ENCODE measurements at places on chromosomes 3 and 15. TPM values are rescaled to one million over a fixed set of nuclear protein-coding genes. Genes with fewer than 3 reads are reported as not detected.

ZXDC gene
- 55.0 TPM for total RNA-seq

PTPRG gene
- 154 TPM for total RNA-seq

SEMA5B gene
- 0.14 TPM for total RNA-seq

CPLX3 gene
- total RNA-seq: not detected

PRSS50 gene
- total RNA-seq: 0.28 TPM

DNA sequence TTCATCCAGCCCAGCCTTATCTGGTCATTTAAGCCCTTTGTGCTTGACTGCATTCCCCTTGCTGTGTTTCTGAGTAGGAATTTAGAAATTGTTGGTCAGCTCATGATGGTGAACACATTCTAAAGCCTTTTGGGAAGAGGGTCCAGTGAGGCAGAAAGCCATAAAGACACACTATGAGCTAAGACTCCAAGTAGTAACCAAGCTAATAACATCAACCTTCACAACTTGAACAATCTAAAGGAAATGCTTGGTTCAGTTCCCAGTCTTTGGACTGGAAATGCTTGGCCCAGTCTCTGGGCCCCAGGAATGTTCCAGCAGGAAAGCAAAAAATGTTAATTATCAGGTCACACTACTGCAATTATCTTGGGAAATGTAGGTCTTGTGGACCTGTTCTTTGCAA is 7.7 kb downstream of the PLSCR1 start:
- no peak for DNase-seq

DNA sequence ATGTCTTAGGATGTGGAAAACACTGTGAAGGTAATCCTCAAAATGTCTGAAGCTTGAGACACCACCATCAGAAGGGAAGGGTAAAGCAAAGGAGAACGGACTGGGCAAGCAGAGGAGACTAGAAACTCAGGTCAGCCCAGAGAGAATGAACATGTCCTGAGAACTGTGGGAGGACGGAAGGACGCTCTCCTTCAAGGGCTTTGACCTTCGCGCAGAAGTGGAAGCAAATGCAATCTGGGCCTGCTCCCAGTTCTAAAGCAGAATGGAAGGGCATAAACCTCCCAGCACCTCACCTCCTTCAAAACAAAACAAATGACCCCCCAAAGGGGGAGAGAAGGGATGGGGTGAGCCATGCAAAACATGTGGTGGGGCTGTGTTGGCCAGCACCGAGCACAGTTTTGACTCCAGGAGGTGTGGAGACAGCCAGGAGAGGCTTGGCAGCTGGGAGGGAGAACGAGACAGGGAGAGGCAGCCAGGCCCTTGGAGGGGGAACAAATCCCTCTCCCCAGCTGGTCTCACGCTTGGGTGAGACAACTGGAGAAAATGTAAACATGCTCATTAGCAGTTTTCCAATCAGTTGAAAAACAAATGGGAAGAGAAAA is 222.4 kb upstream of the WNT5A start:
- no peak for DNase-seq

DNA sequence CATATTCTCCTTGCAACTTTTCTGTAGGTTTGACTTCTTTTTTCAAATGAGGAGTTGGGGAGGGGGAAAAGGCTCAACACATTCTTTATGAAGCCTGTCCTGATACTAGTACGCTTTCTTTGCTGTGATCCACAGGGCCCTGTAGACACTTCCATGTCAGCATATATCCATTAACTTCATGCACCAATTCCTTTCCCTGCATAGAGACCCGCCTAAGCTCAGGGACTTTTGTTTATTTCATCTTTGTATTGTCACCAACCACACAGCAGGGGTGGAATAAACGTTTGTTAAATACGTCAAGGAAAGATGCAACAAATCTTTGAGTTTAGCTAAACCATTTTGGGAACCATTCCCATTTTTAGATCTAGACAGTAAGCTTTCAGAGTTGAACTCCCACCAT is 43.0 kb upstream of the GK5 start:
- DNase-seq: no peak

DNA sequence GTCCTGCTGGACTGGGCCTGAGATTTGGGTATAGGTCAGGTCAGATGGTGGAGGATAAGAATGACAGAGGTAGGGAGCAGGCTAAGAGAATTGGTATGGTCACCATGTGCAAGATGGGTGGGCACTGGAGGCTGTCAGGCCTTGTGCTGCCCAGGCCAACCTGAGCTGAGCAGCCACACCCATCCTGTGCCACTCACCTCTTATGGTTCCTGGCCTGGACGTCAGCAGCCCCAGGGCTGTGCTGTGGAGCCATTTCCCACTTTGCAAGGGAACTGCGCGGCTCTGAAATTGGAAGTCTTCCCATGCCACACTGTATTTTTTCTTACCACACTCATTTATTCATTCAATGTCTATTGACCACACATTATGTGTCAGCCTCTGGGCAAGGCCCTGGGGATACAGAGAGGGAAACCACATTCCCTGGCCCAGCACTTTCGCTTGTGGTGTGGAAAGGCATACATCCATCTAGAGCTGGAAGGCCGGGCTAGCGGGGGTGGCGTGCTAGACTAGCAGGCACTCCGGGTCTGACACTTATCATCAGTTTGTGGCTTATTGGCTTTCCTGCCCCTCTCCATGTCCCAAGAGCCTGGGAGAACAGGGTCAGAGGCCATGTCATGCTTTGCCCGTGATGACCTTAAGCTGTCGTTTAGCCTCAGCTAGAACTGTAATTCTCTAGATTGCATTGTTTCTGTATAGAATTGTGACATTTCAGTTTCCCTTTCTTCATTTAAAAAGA is 51.1 kb upstream of the POLG start:
- no peak for DNase-seq

DNA sequence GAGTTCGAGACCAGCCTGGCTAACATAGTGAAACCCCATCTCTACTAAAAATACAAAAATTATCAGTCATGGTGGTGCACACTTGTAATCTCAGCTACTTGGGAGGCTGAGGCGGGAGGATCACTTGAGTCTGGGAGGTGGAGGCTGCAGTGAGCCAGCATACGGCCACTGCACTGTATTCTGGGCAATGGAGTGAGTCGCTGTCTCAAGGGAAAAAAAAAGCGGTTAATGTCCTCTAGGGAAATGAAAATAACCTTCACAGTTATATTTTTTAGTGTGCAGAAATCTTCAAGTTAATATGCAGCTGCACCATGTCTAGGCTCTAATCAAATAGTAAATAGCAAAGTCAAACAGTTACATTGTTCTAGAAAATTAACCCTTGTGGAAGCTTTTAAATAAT is 14.8 kb downstream of the CEP19 start:
- no peak for DNase-seq

DNA sequence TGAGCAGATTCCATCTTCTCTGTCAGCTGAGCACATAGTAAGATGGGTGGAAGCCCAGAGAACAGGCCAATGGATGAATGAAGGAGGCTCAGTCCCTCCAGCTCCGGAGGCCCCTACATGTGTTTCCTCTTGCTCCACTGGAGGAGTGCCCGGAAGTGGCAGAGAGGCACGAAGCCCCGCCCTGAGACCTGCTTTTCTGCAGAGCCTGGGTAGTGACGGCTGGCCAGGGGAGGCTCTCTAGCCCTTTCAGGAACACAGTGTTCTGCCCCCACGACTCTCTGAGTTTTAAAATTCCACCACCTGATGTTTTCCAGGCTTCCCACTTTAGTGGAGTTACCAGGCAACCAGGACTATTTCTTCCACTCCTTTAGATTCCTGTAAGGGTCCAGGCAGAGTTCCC is 149.4 kb upstream of the SLC6A11 start:
- no peak for DNase-seq

DNA sequence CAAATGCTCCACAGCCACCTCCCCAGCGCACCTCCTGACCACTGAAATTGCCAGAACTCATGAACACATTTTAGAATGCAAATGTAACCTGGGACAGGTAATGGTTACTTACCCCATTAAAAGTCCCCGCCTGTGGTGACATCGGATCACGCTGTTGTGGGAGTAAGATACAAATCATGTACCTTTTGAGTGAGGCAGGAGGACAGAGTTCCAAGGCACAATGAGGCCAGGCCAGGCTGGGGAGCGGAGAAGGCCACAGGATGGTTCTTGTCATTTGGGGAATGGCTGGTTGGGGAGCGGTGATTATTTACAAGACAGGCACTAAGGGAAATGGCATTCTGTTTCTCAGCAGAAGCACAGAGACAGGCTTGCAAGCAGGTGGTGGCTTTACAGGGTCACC is 490.0 kb downstream of the EDEM1 start:
- no peak for DNase-seq

DNA sequence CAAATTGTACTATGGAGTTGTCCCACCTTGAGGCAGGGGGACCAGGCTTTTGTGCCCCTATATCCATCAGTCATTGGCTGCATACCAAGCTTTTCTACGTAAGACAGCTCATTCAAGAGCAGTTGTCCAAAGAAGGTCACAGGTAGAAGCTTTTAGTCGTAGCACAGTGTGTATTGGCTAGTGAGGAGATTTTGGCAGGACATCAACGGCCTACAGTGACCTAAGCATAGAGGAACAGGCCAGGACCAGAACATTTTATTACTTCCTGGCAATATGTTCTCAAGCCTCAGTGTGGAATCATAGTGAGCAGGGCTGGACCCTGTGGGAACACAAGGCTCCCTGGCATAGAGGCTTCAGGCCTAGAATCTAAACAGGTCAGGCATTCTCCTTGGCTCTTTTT is 105.4 kb upstream of the ANKRD28 start:
- peak; percentile 68 for DNase-seq

GRCh38 chr3:113751141-113751540 is 4.3 kb downstream of the ATP6V1A start:
- DNase-seq: no peak

GRCh38 chr15:34655326-34655725 is 71.9 kb upstream of the GOLGA8B start:
- no peak for DNase-seq

DNA sequence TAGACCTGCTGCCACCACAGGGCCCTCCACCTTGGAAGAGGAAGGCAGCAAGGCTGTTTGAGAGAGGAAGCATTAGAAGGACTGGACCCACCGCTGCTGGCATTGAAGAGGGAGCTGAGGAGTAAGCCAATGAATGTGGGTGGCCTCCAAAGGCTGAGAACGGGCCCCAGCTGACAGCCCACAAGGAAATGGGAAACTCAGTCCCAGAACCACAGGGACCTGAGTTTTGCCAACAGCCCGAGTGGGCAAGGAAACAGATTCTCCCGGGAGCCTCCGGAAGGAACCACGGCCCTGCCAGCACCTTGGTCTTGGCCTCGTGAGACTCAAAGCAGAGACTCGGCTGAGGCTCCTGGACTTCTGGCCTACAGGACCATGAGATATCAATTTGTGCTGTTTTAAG is 95.4 kb upstream of the SNRPA1 start:
- no peak for DNase-seq

- no peak for DNase-seq
Observed at GRCh38 chr3:114081037-114081436, 24.5 kb downstream of the QTRT2 start.

GRCh38 chr15:79339588-79340314 is 28.8 kb downstream of the TMED3 start:
- no peak for DNase-seq

- DNase-seq: no peak
Observed at GRCh38 chr15:70401709-70402108, 304.0 kb upstream of the TLE3 start.

DNA sequence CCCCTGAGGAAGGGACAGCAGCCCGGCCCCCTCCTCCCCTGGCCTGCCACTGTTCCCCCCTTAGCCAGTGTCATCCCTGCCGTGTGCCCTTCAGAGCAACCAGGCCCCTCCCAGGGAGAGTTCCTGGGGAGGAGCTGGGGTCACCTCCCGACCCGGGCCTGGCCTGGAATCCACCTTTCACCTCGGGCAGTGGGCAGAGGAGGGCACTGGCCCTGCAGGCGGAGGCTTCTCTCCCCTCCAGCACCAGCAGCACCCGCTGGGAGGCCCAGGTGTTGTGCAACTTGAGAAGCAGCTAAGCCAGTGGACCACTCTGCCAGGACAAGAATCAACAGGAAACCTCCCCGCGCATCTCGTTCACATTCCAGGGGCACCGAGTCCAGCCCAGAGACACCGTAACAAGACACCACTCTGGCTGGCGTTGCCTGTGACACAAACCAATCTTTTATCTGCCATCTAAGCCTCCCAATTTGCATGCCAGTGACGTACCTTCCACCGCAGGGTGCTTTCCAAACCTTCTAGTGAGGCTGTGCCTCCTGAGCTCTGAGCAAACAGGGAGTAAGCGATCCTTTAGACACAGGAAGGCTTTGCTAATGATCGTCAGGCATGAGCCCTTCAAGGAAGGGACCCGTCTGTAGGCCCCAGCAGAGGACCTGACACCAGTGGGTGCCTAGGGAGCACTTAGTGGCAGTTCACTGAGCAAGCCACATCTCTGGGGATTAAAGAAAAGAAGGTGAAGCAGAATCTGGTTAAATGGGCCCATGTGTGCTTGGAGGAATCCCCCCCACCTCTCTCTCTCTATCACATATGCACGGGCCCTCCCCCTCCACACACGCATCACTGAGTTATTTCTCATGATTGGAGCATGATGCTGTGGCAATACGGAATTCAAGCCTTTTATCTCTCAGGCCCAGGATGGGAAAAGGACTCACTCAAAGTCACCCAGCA is 98.9 kb upstream of the TLE3 start:
- no peak for DNase-seq
